Occipital lobe (tissue), 3 donors: ENCODE measurements at places on chromosomes 4 and X. TPM values are rescaled to one million over a fixed set of nuclear protein-coding genes. Genes with fewer than 3 reads are reported as not detected.

PPA2 gene
- total RNA-seq: 72.7 TPM

DNA sequence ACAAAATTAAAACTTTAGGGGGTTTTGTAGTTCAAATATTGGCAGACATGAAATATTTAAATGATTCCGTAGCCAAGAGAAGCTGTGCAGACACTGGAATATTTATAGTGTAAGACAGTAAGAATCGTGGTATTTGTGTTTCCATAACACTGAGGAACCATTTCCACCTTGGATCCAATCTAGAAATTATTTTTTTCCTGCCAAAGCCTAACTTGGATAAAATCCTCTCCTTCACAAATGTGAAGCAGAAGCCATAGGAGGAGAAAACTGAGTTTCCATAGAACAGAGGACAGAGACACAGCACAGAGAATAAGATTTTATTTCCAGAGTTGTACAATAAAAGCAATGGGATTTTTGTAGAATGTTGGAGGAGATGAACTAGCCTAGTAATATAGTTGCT, 19.9 kb upstream of the SRPX start:
- DNase-seq: no peak

- no peak for DNase-seq
Observed at GRCh38 chr4:16269240-16269639, 43.0 kb upstream of the TAPT1 start.

DNA sequence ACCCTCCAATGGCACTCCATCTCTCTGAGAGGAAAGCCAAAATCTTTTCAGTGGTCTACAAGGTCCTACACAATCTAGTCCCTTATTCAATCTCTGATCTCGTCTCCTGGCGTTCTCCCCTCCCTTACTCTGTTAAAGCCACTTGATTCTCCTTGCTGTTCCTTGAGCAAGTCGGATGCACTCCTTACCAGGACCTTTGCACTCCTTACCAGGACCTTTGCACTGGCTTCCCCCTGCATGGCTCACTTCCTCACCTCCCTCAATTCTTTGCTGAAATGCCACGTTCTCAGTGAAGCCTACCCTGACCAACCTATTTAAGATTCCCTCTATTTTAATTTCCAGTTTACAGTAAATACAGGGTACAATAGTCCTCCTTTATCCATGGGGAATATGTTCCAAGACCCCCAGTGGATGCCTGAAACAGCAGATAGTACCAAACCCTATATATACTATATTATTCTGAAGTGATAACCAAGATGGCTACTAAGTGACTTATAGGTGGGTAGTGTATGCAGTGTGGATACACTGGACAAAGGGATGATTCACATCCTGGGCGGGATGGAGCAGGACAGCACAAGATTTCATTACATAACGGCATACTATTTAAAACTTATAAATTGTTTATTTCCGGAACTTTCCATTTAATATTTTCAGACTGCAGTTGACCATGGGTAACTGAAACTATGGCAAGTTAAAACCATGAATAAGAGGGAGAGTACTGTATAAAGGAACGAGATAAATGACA, 6.5 kb upstream of the DLG3 start:
- DNase-seq: no peak

- no peak for DNase-seq
Observed at GRCh38 chr4:184573701-184574100, 75.5 kb downstream of the CASP3 start.

PDS5A gene
- total RNA-seq: 89.7 TPM

DNA sequence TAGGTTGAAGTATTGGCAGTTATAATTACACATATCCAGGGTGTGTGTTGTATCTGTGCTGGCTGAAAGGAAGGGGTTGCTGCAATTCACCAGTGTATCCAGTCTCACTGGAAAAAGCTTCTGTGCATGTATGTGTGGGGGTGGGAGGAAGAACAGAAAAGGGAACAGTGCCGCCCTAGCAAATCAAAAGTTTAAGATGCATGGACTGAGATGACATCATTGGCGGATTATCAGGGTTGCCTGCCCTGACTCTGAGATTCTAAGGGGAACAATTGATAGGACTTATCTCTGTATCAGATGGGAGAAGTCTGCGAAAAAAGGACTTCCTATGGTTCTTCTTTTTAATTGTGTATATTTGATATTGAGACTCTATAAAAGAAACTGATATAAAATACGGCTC, 3.5 kb downstream of the SLC25A43 start:
- DNase-seq: no peak

DNA sequence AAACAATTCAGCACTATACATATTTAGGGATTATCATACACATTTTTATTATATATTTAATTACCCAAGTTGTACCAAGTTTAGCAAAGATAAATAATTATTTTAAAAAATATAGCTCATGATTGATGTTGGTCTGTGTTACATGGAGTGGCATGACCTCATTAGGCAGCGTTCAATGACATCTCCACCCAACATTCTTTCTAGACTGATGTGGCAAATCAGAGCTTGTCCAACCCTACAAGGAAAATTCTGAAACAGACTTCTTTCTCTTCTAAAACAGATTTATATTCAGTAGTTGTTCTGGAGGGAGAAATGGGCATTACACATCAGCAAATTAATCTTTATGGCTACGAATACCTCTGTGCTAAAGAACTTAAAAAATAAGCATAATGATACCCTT, 189.7 kb downstream of the PDGFC start:
- DNase-seq: no peak

ASIC5 gene
- total RNA-seq: not detected

DNA sequence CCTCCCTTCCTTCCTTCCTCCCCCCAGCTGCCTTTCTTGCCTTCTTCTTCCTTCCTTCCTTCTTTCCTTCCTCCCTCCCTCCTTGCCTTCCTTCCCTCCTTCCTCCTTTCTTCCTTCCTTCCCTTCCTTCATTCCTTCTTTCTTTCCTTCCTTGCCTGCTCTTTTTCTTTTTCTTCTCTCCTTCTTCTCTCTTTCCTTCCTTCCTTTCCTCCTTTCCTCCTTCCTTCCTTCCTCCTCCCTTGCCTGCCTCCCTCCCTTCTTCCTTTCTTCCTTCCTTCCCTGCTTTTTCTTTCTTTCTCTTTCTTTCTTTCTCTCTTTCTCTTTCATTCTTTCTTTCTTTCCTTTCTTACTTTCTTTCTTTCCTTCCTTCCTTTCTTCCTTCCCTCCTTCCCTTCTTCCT, 49.1 kb downstream of the STK32B start:
- DNase-seq: no peak

DNA sequence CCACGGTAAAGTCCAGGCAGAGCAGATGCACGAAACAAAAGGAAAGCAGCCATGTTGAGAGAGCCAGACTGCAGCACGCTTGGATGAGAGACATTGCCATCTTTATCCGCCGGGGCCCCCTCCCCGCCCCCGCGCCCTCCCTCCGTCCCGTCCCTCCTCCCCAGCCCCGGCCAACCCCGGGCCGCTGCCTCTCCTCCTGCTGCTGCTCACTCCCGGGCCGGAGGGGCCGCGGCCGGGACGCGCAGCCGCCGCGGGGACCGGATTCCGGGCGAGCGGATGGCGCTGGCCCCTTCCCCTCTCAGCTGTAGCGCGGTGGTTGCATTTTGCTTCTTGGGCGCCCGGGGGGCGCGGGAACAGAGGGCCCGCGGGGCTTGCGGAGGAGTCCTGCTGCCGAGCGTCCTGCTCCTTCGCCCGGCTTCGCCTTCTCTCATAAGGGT, 542 bp downstream of the RNF150 start:
- no peak for DNase-seq
